ENCODE measurements at places on chromosomes 5 and 9. TPM values are rescaled to one million over a fixed set of nuclear protein-coding genes. Genes with fewer than 3 reads are reported as not detected.

The KIAA0825 gene
- total RNA-seq, result 4.3 TPM

The WDR38 gene
- not detected for total RNA-seq

The ZBED3 gene
- total RNA-seq, result 4.4 TPM

The ADAMTS16 gene
- total RNA-seq, result not detected

The TUBB4B gene
- total RNA-seq, result 193 TPM

The ADGRD2 gene
- total RNA-seq, result not detected

The FCN2 gene
- not detected for total RNA-seq

The LRRC26 gene
- not detected for total RNA-seq

The SPATA31A5 gene
- not detected for total RNA-seq

The C5orf52 gene
- total RNA-seq, result not detected

The MEIKIN gene
- total RNA-seq, result not detected

The PDCD1LG2 gene
- 4.5 TPM for total RNA-seq

The TOR4A gene
- 26.4 TPM for total RNA-seq

The CLINT1 gene
- 84.0 TPM for total RNA-seq

The INSYN2B gene
- total RNA-seq, result 1.1 TPM

The FBP1 gene
- 6.6 TPM for total RNA-seq

The CORO2A gene
- 3.1 TPM for total RNA-seq

The SLC46A2 gene
- 2.7 TPM for total RNA-seq

The IFNB1 gene
- not detected for total RNA-seq

The SEC24A gene
- total RNA-seq, result 32.9 TPM

The IQGAP2 gene
- total RNA-seq, result 15.3 TPM

The ACTL7B gene
- not detected for total RNA-seq

The PCSK5 gene
- total RNA-seq, result 41.2 TPM

The CTXN3 gene
- not detected for total RNA-seq

The ADAM19 gene
- total RNA-seq, result 46.1 TPM

The PHF24 gene
- 0.27 TPM for total RNA-seq
